Stimulated activated CD4-positive, alpha-beta T cell treated with anti-CD3 and anti-CD28 coated beads, Interleukin-12 subunit alpha, Interleukin-12 subunit beta, amount 100 ng/mL, for 4 hours (primary cell): ENCODE measurements at places on chromosomes 5 and 9.

GRCh38 chr9:17555362-17556054 lies 23.4 kb upstream of the SH3GL2 start:
- DNase-seq = no peak

GRCh38 chr9:974996-975739 lies 1.3 kb upstream of the DMRT3 start:
- no peak for DNase-seq

DNA sequence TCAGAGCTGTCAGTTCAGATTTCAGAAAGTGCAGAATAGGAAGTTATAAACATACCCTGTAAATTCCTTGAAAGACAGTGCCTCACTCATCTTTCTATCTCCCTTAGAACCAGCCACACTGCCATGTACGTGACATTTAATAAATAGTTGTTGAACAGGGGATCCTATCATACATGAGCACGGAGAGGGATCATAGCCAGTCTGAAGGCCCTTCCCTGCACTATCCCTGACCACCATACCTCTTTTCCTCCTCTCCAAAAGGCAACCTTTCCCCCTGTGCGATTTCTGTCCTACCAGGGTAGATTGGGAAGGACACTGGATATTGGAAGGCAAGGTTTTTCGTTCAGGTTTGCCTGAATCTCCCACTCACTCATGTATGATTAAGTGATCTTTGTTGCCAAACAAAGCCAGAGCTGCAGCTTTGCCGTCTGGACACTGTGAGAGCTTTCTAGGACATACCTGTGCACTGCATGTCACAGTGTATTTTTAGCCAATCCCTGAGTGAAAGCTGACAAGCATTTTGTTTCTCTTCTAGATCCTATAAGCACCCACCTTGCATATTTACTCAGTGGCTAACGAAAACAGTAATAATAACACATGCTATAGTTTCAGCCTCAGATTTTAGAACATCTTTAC lies 986.5 kb upstream of the WWC1 start:
- no peak for DNase-seq

- DNase-seq = no peak
Observed at GRCh38 chr9:133855802-133856521, 117.8 kb upstream of the SARDH start.

DNA sequence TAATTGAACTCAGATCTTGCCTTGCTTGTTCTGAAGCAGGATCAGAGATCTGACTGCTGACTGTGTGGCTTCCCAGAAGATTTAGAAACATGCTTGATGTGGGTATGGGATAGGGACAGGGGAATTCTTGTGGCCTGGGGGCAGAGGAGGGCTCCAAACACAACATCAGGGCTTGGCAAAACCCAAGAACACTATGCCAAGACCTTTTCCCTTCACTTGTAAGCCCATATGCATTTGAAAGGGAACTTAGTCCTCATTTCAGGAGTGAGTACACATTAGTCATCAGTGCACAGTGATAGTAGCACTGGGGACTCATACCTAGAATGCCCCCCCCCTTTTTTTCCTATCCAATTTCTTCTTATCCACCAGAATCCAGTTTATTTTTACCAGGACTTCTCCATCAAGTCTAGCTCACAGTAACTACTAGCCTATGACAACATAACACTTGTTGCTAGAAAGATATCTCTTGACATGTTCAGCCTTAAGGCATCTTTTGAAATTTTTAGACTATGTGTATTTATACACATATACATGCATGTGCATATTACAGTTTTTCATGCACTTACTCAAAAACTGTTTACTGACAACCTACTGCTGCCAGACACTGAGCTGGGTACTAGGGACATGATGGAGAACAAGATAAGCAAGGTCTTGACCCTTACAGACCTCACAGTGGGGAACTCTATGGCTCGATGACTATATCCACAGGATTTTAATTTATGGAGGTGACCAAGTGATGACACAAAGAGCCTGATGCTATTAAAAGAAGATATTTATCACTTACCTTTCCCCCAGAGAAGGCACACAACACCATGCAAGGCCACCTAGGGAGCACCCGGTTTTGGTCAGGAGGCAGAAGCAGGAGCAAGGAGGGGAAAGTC lies 158.3 kb upstream of the MAP3K1 start:
- no peak for DNase-seq

- DNase-seq = no peak
Observed at GRCh38 chr9:26833792-26834191, 58.8 kb downstream of the CAAP1 start.

- no peak for DNase-seq
Observed at GRCh38 chr5:80318212-80318611, 1.6 kb upstream of the SPZ1 start.
